ENCODE measurements at places on chromosomes 4 and X. TPM values are rescaled to one million over a fixed set of nuclear protein-coding genes. Genes with fewer than 3 reads are reported as not detected.

DNA sequence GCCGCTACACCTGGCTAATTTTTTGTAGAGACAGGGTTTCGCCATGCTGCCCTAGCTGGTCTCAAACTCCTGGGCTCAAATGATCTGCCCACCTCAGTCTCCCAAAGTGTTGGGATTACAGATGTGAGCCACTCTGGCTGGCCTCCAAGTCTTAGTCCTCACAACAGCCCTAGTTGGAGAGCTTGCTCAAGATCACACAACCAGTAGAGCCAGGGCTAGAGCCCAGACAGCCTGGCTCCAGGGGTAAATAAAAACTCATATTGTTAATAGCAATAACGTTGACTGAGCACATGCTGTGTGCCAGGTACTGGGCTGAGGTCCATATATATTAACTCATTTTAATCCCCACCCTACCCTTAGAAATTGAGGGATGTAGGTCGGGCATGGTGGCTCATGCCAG, 7.3 kb upstream of the JAKMIP1 start:
- no peak for DNase-seq

DNA sequence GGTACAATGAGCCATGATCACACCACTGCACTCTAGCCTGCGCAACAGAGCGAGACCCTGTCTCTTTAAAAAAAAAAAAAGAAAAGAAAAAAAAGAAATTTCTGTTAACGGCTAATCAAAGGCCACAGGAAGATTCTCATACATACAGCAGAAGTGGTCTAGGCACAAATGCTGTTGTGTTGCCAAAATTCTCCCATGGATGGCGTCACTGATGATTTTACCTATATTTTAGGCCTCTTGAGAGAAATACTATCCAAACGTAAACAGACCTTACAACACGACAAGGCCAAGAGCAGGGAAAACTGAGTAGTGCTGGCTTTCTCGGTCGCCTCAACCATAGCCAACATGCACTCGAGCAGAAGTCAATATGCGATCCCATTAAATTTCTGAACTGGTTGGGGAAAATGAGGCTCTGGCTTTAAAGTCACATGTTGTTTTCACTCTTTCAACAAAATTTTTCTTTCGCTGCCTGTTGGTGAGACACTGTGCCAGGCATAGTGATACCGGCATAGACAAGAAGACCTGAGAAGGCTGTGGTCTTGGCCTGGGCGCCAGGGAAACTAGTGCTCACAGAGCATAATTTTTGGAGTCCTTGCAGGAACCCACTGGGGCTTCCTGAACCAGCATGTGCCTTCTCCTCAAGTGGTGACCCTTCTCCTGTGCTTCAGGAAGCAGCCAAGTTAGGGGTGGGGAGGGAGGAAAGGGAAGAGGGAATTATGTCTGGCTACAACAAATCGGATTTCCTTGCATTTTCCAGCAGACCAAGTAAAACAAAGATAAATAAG, 20.6 kb downstream of the SH3KBP1 start:
- no peak for DNase-seq

DNA sequence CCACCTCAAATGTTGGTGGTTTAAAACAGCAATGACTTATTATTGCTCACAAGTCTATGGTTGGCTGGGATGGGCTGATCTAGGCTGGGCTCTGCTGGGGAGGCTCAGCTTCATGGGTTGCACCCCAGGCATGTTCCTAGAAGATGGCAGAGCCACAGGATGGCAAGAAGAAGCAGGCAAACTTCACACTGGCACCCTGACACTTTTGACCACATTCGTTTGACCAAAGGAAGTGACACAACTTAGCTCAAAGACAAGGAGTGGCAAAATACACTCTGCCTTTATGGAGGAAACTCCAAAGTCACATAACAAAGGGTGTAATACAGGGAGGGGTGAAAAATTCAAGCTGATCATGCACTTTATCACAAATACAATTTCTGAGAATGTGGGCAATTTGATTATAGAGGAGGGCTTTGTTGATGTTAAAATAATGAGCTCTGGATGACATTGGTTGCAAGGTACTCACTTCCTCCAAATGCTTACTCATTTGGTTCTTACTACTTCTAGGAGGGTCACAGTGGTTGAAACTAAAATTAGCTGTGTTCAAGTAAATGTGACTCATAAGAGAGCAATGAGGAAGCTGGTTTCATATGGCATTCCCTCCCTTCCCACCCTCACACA, 249.2 kb upstream of the RPS6KA3 start:
- no peak for DNase-seq

DNA sequence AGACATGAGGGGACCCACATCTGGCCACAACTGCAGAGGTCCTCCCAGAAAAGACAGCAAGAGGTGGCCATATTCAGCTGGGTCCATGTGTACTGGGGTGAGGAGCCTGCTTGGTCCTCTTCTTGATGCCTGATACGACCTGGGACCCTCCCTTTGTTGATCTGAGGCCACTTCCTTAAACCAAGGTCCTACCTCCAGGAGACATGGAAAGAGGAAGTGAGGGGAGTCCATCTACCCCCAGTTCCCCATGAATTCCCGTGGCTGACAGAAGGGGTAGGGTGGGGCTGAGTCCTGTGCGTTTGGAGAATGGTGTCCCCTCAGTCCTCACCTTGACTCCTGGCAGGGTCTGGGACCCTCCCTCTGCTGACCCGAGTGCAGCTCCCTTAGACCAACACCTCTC, 2.1 kb downstream of the MAGEA10 start:
- DNase-seq = no peak

Gene STS
- total RNA-seq = 9.6 TPM
